ENCODE measurements at places on chromosomes 2 and 18.
A peak's percentile ranks its signal among the peaks of the same experiment; 100 is the strongest.

- no peak for DNase-seq
Observed at GRCh38 chr2:147327613-147328012, 517.2 kb upstream of the ACVR2A start.

DNA sequence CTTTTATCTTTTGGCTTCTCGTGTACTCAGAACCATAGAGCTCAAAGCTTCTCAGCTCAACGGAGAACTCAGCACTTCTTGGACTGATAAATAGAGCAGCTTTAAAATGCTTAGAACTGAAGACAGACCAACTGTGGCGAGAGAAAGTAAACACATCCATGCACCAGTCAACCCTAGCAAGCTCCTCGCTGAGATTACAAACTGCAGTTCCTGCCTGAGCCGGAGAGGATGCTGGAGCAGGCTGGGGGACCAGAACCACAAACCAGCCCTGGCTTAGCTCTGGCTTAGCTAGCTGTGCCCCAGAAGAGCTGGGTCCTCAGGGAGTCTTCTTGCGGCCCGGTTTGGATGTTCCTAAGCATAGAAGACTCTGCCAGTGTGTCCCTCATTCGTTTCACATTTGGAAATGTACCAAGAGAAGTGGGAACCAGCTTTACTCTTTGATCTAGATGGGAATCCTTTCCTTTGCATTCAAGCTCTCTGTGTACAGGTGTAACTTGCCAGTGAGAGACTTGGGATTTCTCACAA lies 5.6 kb downstream of the PAX8 start:
- peak; percentile 3 for DNase-seq

DNA sequence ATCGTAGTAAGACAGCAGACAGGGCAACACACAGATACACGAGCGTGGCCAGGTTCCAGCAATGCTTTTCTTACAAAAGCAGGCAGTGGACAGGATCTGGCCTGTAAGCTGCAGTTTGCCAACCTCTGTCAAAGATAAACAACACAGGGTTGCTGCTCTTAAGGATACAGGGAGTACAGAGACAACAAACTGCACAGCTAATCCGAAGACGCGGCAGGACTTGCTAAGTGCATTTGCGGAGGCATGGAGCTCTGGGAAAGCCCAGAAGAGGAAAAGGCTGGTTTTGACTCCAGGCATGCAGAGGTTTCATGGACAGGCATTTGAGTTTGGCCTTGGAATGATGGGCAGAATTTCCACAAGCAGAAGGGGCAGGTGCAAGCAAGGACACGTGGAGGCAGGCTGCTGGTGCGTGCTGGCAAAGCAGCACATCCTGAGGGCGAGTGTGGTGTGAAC lies 24.4 kb downstream of the SERTAD2 start:
- DNase-seq: no peak

DNA sequence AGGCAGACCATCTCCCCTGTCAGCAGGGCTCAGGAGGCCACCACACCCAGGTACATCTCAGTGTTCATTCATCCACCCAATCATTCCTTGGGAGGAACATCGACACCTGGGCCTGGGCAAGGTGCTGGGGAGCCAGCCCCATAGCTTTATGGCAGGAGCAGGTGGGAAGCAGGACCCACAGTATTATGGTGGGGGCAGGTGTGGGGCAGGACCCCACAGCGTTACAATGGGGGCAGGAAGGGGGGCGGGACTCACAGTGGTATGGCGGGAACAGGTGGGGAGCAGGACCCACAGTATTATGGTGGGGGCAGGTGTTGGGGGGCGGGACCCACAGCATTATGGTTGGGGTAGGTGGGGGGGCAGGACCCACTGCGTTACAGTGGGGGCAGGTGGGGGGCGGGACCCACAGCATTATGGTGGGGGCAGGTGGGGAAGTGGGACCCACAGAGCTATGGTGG lies 128.9 kb upstream of the HS6ST1 start:
- no peak for DNase-seq

DNA sequence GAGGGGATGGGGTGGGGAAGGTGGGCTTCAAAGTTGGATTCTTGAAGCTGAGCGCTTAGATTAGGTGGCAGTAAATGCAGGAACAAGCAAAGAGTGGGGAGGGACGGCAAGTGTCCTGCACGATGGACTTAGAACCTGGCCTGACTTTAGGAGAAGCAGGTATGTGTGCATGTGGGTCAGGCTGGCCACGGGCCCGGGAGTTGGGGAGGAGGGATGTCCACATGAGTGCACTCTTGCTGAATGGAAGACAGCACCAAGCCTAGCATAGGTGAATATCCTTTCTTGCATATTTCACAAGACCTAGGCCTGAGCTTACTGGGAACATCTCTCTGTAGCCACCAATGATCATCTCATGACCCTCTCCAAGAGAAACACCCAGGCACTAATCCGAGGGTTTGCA lies 96.1 kb downstream of the DDX1 start:
- no peak for DNase-seq

- no peak for DNase-seq
Observed at GRCh38 chr2:102030855-102031527, 39.2 kb downstream of the IL1R2 start.

DNA sequence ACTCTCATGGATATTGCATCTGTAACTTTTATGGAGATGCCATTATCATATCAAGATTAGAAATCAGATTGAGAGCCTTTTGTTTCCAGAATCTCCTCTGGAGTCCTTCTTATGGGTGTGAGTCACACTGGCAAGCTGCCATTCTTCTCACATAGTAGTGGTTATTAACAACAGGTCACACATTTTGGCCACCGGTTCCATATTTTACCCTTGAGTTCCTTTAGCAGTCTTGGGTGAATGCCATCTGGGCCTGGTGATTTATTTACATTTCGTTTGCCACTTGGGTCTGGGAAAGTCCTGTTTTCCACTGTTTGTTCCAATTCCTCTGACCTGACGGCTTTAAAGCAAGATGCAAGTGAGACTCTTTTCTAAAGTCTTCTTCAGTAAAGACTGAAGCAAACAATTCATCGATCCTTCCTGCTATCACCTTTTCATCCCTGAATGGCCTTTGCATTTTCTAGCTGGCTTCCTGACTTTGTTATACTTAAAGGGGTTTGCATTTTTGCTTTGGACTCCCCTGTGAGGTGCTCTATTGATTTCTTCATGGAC lies 80.5 kb upstream of the CAVIN2 start:
- no peak for DNase-seq

- DNase-seq: no peak
Observed at GRCh38 chr2:180962727-180963314, 17.6 kb upstream of the UBE2E3 start.

DNA sequence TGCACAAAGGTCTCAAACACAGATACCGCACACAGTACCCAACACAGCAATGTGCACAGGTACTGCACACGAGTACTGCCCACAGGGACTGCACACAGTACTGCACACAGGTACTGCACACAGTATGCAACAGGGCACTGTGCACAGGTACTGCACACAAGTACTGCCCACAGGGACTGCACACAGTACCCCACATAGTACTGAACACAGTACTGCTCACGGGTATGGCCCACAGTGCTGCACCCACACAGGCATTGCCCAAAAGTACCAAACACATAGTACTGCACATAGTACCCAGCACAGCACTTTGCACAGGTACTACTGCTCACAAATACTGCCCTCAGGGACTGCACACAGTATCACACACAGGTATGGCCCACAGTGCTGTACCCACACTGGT lies 73.1 kb downstream of the ZNF236 start:
- DNase-seq: no peak

GRCh38 chr18:39841482-39842365 lies 2113.3 kb upstream of the PIK3C3 start:
- no peak for DNase-seq

DNA sequence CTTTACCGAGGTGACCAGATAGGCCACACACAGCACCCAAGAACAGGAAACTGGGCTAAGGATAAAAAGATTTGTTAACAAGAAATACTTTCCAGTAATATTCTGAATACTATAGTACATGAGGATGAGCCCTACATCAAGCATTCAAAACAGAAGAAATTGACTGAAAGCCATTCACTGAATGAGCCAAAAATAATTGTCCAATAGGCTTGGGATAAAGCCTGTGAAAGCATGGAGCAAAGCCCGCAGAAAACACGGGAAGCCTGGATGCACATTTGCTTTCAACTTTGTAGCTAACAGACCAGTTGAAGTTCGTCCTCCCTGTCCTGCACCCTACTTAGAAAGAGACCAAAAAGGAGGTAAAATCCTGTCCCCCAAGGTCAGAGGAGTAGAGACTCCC lies 56.3 kb downstream of the DIPK1C start:
- no peak for DNase-seq

- DNase-seq: no peak
Observed at GRCh38 chr18:49544362-49544761, 17.5 kb upstream of the LIPG start.

DNA sequence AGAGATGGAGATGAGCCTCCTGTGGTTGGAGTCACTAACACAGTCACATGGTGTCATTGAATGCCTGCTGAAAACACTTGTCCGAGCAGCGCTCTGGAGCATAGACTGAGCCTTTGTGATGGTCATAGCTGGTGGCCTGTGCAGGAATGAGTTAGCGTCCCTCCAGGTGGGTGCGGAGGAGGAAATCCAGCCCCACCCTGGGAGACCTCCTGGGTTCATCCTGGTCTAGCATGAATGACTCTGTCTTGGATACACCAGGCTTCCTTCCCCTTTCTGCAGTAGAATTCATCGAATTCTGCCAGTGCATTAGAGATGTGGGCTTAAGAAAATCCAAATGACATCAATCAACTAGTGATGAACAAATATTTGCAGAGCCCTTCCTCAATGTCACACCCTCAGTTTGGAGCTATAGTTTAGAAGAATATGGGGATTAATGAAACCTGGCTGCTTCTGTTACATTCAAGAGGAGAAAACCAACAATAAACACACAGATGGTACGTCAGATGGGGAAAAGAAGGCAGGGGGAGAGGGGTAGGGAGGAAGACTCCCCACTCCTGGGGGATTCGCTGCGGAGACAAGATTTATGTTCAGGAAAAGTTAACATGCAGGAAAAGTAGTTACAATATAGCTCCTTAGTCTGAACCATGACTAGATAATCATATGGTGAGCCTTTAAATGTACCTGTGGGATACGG lies 136.7 kb downstream of the DDX1 start:
- DNase-seq: no peak

DNA sequence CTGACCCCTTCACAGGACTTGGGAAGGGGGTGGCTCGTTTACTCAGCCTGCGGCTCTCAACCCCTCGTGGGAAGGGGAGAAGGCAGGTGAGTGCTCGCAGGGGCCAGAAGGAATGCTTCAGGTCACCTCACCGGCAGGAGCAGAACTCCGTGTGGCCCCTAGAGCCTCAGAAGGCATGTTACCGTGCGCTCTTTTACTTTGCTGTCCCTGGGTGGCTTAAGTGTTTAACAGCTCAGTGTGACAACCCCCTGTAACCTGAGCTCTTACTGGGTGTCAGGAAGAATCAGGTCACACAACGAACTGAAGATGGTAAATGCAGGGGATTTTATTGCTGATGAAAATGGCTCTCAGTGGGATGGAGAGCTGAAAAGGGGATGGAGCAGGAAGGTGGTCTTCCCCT lies 1235.4 kb downstream of the LRP1B start:
- no peak for DNase-seq

GRCh38 chr2:134154246-134154645 lies 99.6 kb upstream of the MGAT5 start:
- DNase-seq: no peak

DNA sequence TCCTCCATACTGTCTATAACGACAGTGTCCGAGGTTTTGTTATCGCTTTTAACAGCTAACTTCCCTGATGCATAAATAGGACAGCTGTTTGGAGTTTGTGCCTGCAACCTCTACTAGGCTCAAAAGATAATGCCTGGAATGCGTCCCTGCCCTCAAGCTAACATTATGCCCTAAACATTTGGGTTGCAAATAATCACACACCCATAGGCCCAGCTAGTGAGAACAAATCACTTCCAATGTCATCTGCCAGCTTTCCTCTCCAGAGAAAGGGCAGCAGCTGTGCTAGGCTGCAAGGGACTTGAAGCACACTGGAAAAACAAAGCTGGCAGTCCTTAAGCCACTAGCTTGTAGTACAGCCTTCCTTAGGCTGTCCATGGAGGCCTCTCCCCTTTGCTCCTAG lies 201.8 kb upstream of the LYPD1 start:
- no peak for DNase-seq

- no peak for DNase-seq
Observed at GRCh38 chr18:72555101-72555500, 11.0 kb upstream of the CBLN2 start.

DNA sequence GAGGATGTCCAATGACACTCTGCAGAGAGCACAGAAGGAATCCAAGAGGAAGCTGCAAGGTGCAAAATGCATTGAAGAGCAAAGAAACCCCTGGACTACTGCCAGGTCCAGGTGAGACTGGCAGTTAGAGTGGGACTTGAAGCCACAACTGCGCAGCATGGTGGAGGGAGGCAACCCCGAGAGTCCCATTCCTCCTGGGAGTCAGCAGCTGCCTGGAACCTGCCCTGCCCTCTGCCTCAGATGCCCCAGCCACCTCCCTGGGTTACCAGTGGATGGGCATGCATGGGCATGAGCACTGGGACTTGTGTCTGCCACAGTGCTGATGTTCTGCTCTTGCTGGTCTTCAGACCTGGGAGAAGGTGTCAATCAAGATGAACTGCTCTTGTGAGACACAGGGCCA lies 43.2 kb downstream of the ANKMY1 start:
- DNase-seq: no peak

DNA sequence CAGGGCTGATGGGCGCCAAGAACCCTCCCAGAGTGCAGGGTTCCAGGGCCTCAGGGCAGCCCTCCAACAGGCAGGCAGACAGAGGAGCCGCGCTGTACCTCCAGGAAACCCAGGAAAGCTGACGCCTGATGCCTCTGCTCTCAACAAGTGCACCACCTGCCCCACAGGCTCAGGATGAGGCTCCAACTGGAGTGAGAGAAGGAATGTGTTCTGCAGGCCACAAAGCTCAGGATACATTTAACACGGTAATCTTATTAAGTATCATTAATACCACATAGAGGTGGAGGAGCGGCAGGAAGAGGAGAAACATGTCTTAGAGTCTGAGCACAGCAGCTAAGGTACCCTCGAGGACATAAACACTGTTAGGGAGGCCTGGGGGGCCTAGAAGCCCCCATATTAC lies 155.9 kb upstream of the CAPN13 start:
- no peak for DNase-seq

DNA sequence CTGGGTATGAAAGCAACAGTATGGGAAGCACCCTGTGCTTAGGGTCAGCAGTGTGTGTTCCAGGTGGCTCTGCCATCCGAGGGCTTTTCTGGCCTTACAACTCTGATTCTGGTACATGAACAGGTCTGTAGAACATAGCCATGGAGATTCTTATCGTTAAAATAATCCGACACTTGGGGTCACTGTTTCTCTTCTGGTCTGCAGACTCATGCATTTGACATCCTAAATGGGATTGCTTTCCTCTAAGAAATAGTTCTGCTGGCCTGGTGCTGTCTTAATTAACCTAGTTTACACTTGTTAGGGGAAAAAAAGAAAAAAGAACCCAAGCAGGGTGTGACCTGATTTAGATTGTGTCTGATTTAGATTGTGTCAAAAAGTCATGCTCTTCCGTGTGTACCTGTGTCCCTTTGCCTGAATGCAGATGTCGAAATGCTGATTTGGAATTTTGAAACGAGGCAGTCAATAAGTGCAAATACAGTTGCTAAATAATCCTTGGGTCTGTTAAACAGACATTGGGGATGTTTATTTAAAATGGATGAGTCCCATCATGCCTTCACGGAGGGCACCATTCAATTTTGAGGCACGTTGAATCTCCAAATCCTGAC lies 59.6 kb downstream of the TRPM8 start:
- no peak for DNase-seq

- DNase-seq: no peak
Observed at GRCh38 chr2:159204381-159205144, 81.9 kb downstream of the WDSUB1 start.
